ENCODE measurements at places on chromosomes 11 and 22. TPM values are rescaled to one million over a fixed set of nuclear protein-coding genes. Genes with fewer than 3 reads are reported as not detected.

Gene SPINDOC
- 17.5 TPM for total RNA-seq

Gene CRYBB2
- not detected for total RNA-seq

Gene ZMAT5
- 31.1 TPM for total RNA-seq

Gene MMP12
- total RNA-seq, result 10.8 TPM

Gene KCNQ1OT1
- total RNA-seq, result 0.42 TPM

Gene ROBO3
- 4.5 TPM for total RNA-seq

Gene RAB39A
- 3.5 TPM for total RNA-seq

Gene NLRP14
- total RNA-seq, result 0.94 TPM

Gene OR51E2
- under 0.01 TPM for total RNA-seq

Gene SYCE3
- total RNA-seq, result 0.19 TPM
